Stimulated activated CD4-positive, alpha-beta T cell treated with anti-CD3 and anti-CD28 coated beads, TNF-alpha, amount 100 ng/mL, for 1 hour (primary cell): ENCODE measurements at places on chromosomes 11 and 22.

DNA sequence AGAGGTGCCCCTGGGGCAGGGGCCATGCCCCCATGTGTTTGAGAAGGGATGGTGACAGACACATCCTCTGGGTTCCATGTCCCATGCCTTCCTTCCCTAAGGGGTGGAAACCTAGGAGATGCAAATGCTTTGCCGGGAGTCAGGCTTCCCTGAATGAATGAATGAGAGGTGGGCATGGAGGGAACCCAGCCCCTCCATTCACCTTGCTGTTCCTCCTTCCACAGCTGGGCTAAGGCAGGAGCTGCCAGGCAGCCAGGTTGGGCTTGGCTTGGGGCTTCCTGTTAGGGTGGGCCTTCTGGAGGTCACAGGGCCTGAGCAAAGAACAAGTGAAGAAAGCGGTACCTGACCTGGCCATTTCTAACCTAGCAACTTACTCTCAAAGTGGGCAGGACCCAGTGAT, 926 bp downstream of the POU2F3 start:
- no peak for DNase-seq

GRCh38 chr11:10597877-10598351, 29.4 kb upstream of the LYVE1 start:
- DNase-seq, result no peak

GRCh38 chr22:48923996-48924395, 903.7 kb downstream of the BRD1 start:
- DNase-seq, result no peak

DNA sequence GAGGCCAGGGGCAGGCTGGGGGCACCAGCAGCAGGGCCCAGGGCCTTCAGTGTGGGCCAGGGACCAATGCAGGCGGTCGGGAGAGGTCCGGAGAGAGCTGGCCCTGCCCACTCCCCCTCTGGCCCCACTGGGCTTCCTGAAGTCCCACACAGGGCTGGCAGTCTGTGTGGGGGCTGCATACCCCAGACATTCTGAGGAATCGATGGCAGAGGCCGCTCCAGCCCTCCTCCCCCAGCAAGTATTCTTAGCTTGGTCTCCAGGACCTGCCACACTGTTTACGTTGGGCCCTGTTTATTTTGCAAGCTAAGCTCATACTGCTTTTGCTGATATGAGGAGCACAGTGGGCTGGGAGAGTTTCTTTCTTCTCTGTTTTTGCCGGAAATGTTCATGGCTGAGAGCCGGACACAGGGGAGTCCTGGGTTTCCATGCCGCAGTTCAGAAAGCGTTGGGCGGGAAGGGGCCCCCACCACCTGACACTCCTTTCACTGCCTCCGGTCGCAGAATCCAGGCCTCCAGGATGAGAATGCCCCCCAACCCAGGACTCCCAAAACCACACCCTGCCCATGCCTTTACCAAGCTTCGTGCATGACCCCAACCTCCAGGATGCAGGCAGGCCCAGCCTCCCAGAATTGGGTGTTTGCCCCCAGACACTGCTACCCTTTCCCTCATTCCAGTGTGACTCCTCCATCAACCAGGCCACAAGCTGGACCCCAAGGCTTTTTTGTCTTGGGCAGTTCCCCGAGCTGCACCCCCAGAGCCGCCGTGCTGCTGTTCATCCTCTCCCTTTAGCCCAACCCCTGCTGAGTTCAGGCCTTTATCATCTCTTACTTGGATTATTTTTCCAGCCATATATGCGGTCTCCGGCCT, 81.8 kb upstream of the KCNQ1OT1 start:
- DNase-seq, result no peak

- DNase-seq, result no peak
These were observed 244.3 kb upstream of the SORL1-AS1 start for GRCh38 chr11:121696931-121697670.

DNA sequence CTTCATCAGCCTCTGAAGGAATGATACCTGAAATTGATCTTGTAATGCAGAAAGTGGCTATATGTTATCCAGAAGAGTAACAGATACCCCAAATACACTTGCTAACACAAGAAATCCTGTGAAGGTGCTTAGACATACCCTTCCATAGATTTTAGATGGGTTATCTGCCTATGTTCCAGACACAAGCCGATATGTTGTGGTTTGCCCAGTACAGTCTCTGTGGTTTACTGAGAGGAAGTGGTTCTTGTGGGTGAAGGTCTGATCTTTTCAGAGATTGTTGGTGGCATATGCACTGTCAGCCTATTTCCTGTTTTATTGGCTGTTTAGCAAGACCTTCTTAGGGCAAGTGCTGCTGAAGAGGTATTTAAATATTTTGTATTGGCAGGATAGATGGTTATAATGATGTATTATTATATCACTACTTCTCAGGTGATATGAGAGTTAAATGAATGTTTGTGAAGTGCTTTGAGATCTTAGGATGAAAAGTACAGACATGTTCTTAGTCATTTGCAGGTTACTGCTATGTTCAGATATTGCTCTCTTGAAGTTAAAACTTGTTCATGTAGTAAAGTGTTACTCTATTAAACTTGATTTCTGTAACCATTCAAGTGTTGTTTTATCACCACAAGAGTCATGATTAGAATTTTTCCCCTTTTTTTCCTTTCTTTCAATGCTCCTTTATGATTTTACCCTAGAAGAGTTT, 8.2 kb downstream of the ARHGEF12 start:
- no peak for DNase-seq

DNA sequence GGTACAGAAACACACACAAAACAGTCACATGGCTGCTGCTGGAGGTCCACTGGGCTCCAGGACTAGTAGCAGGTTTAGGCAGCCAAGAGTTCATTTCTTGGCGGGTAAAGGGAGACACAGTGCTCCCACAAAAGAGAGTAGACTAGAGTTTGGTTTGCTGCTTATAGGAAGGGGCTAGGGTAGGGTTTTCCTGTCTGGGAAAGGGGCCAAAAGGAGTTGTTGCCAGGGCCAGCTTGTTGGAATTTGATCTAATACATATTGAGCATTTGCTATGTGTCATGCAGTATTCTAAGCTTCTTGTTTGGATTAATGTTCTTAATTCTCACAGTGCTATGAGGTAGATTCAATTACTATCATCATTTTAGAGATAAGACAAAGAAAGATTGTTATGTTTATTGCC, 195.1 kb upstream of the PLET1 start:
- DNase-seq, result no peak

GRCh38 chr11:12626616-12627015, 47.6 kb upstream of the TEAD1 start:
- no peak for DNase-seq

DNA sequence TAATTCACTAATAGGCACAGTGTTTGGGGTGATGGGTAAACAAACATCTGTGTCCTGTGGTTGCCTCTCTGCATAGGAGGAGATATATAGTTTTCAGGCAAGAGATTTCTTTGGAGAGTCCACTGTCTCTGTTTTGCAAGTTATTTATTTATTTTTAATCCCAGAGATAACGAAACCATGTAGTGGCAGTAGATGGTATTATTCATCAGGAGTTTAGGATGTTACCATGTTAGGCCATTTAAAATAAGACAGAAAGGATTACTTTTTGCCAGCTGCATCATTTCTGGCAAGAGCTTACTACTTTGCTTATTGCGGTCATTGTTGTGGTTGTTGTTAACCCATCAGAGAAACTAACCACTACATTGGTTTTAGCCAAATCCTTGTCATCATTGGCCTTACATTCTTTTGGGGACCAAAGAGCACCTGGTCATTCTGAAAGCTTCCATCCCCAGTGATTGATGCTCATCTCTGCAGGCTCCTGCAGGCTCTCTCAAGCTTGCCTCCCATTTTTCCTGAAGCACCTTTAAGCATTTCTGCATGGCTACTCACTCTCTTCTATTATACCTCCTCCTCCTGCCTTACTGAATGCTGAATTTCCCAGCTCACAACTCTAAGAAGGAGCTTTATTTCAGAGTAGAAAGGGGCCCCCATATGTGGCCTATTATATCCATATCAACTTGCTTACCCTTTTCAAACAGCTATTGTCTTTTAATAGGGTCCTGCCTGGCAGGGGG, 84.4 kb downstream of the CSTPP1 start:
- DNase-seq, result no peak

DNA sequence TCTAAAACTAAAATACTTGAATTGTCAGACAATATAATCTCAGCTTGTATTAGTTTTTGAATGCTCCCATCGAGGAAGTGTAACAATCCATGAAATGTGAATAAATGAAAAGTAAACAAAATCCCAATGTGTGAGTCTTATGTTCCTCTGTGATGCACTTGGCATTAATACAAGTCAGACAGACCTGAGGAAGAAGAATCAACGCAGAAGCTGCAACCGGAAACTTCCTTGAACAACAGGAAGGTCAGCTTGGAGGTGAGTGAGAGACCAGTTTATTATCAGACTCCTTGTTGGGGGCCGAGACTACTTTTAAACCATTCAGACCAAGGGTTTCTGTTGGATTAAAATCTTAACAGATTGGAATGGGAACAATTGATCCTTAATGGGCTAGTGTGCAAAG, 24.2 kb downstream of the NUP50 start:
- DNase-seq, result no peak

GRCh38 chr11:122103726-122104125, 12.3 kb downstream of the BLID start:
- DNase-seq, result no peak

DNA sequence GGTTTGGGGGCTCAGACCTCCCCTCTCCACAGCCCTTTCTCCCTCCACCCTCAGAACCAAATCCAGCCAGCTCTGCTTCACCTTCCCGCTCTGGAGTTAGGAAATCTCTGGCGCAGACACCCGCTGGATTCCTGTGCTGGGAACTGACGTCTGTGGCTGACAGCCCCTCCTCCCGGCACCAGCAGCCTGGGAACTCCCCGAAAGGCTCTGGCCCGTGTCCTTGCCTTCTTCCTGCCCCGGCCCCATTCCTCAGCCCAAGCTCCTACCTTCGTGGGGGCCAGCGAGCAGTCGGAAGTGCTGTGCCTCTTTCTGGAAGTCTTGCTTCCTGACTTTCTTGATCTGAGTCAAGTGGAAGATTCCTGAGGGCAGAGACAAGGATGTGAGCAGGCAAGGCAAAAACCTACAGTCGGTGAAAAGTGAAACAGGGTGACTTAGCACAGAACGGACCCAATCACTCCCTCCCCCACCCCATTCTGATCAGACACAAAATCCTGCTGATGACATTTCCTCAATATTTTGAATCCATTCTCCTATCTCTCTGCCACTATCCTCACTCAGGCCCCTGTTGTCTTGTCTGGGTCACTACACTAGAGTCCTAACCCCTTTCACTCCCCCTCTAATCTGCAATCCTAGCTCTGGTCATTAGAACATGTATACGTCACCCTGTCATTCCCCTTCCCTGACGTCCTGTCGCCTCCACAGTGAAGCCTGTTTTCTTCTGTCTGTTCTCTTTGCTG, 34.1 kb downstream of the CHRDL2 start:
- no peak for DNase-seq

DNA sequence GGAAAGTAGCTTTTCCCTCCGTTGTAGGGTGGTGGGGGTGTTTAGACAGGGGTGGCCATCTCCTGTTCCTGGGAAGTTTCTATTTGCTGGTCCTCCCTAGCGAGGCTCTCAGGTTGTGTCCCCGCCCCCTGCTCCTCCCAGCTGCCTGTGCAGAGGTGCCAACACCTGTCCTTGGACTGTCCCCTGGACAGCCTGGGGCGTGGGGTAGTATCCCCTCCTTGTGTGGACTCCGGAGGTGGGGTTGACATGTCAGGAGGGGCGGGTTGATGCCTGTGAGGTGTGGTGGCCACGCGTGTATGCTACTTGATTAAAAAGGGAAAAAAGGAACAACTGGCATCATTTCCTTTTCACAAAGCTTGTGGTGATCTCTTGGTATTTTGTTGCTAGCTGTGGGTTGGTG, 14.3 kb upstream of the RANBP1 start:
- no peak for DNase-seq

DNA sequence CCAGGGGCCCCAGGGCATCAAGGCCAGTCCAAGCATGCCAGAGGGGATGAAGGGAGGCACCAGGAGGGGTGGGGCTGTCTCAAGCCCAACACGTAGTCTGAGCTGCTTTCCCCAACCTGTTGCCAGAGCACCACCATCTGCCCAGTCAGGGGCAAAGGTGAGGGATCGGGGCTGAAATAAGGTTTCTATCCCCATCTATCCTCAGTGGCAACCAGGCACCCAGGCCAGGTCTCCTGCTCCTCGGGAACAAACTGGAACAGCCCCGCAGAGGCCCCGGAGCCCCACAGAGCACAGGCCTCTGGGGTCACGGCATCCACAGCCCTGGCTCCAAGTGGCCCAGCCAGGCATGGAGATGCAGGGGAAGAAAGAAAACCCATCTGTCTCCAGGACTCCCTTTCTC, 19.3 kb downstream of the STARD10 start:
- no peak for DNase-seq

- no peak for DNase-seq
These were observed 200.4 kb downstream of the RAB38 start for GRCh38 chr11:87974797-87975196.

DNA sequence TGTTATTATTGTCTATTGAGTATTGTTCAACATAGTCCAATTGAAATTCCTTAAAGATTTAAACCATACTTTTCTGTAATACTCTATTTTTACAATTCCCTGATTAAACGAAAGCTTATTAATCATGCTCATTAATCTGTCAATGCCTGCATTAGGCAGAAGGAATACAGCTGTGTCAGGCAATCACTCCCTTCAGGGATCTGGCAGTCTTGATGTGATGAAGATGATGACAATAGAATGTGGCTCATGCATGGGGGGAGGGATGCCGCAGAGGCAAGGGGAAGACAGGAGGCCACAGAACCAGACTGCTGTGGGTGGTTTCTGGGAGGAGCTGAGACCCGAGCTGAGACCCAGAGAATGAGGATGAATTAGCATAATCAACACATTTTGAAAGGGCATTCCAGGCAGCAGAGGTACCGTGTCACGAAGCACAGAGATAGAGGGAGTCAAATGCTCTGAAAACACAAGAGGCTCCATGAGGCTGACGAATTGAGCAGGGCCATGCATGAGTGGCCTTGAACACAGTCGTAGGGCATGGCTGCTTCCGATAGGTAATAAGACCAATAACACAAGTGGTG, 1075.5 kb downstream of the OPCML start:
- DNase-seq, result no peak

DNA sequence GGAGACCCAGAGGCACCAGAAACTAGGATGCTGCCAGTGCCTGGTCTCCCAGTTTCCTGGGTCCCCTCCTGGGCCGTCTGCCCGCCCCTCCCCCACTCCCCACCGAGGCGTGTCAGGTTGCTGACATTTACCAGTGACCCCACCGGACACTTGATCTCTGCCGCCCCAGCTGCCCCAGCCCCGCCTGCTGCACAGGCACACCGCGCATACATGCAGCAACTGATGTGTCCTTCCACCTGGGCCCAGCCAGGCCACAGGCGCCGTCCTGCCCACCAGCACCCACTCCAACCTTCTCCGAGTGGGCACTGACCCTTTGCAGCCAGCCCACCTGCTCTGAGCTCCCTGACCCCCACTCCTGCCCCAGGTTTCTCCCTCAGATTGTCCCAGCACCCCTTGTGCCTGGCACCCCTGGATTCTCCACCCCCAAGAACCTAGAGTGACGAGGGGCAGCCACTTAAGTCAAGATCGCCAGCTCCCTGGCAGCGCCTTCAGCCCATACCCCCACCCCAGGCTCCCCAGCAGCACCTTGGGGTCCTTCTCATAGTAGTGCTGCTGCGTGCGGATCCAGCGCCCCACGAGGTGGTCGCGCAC, 548 bp downstream of the PYGM start:
- no peak for DNase-seq

GRCh38 chr22:42173183-42173926, 42.7 kb upstream of the CYP2D6 start:
- no peak for DNase-seq
